ENCODE measurements at places on chromosomes 2 and 18.
A peak's percentile ranks its signal among the peaks of the same experiment; 100 is the strongest.

- peak; percentile 69 for DNase-seq
These were observed 157.3 kb upstream of the MMADHC start for GRCh38 chr2:149744865-149745264.

- DNase-seq = no peak
These were observed 13.3 kb downstream of the GAREM2 start for GRCh38 chr2:26185954-26186770.

GRCh38 chr2:26333293-26333692 is 12.7 kb upstream of the SELENOI start:
- DNase-seq = no peak

DNA sequence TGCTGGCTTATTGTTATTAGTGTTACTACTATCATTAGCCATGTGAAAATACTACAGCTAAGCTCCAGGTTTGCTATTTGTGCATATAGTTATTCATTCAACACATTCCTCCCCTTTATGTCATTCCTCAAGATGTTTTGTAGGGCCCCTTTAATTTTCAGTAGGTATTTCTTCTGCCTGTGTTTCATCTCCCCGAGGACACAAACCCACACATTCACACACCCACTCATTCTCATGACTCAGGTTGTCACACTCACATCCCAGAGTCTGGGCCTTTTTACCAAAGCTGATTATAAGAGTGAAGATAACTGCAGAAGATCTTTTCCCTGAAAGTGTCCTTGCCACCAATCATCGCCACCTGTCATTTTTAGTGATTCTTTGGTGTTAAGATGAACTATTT is 68.6 kb upstream of the SPOPL start:
- peak; percentile 87 for DNase-seq

GRCh38 chr2:112161431-112162145 is 23.4 kb downstream of the FBLN7 start:
- DNase-seq = no peak

DNA sequence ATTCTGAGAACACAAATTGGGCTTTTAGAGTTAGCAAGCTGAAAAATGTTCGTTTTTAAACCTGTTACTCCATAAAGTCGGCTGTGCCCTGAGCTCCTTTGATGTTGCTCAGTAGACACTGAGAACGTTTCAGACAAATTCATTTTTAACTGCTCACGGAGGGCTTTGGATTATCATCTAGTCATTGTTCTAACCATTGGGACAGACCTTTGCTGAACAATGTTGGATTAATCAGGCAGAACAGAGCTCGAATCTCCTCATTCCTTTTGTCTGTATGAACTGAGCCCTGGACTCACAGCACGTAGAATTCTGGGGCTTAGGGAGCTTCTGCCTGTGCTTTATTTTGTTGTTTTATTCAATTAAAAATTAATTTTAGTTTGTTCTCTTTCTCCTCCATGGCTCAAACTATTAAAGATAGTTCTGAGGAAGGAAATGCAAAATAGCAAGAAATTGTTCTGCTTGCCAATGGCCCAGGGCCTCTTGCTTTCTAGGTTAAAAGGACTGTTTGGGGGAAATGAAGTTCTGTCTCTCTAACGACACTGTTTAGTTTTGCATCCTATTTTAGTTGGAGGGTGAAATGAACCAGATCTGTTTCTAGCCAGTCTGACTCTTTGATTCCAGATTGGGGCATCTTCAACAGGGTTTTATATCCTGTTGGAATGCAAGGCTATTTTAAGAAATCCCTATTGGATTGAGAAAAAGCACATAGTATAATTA is 114.7 kb upstream of the CXCR4 start:
- DNase-seq = no peak

GRCh38 chr2:226073496-226074160 is 674.1 kb downstream of the NYAP2 start:
- DNase-seq = peak; percentile 14

GRCh38 chr2:22690096-22690495 is 694.9 kb upstream of the KLHL29 start:
- DNase-seq = no peak

GRCh38 chr2:101736233-101736632 is 38.7 kb downstream of the MAP4K4 start:
- no peak for DNase-seq

DNA sequence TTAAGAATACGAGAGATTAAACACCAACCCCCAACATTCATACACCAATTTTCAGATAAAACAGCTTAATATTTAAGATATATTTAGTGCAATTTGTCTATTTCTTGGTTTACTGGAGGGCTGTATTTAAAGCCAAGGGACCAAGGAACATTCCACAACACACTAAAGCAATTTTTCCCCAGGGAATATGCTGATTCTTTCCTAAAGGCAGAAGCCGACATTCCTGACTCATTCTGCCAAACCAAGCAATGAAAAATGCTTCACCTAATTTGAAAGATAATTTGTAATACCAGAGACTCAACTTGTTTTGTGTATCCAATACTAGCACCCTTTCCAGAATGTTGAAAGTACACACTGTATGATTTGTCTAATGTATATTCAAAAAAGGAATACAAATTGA is 1267.6 kb upstream of the PIK3C3 start:
- DNase-seq = peak; percentile 10

DNA sequence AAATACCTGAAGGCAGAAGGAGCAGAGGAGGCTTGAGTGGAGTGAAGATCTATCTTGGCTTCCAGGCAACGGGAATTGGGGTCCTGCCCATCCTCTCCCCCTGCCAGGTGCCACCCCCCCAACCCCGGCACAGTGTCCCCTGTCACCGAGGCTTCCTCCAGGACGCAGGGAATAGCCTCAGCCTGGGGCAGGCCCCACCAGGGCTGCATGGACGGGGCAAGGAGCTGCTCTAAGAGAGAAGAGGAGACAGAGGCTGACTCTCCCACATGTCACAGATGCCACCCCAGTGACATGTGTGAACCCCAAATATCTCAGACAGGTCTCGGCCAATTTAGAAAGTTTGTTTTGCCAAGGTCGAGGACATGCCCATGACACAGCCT is 42.1 kb downstream of the PXDN start:
- no peak for DNase-seq

DNA sequence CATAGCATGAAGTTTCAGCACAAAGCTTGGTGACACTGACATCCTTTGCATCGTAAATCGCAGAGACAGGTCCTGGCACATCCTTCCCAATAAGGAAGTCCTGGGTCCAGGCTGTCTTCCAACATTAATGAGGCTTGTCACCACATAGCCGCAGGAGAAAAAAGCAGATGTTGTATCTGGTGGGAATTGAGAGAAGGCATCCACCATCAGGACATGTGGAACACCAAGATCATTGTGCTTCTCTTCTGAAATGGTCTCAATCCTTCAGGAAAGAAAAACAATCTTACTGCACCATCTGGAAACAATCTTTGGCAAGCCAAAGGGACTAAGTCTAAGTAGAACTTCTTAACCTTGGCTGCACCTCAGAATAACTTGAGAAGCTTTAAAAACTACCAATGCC is 119.0 kb upstream of the ARHGAP28 start:
- DNase-seq = peak; percentile 45

DNA sequence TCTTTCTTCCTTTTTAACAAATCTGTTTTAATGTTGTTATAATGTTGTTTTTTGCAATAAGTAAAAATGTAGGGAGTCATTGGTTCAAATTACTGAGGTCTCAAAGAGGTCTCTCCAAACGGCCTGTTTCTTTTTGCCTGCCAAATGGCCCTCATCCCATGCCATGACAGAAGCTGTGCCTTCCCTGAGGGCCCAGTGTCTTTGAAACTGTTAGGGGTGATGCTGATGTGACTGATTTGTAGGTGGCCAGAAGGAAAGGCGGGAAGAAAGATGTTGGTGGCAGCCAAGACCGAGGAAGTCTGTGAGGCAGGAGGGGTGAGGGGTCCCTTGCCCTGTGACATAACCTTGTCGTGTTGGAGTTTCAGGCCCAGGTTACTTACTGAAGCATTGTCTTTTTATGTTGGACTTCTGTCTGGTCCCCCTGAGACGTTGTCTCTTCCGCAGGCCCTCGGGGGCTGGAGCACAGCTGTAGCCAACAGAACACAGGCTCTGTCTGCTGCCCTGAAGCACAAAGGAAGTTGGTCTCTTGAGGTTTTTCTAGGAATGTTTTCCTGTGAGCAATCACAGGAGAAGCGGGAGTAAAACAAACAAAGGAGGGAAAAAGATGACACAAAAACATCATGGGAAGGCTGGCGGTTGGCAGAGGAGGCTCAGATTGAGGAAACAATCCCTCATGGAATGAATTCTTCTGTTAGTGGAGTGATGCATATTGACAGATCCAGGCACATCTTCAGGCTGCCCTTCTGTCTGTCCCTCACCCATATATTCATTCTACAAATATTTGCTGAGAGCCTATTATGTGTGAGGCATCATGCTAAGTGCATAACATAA is 4.9 kb upstream of the ST3GAL5 start:
- peak; percentile 84 for DNase-seq

GRCh38 chr2:225471482-225471881 is 72.0 kb downstream of the NYAP2 start:
- no peak for DNase-seq

All from fibroblast of mammary gland (primary cell).